ENCODE measurements at places on chromosomes 5 and 9.

- no peak for DNase-seq
Observed at GRCh38 chr5:131536211-131536826, 98.7 kb downstream of the RAPGEF6 start.

GRCh38 chr5:127094161-127094814 lies 21.0 kb upstream of the C5orf63 start:
- no peak for DNase-seq

DNA sequence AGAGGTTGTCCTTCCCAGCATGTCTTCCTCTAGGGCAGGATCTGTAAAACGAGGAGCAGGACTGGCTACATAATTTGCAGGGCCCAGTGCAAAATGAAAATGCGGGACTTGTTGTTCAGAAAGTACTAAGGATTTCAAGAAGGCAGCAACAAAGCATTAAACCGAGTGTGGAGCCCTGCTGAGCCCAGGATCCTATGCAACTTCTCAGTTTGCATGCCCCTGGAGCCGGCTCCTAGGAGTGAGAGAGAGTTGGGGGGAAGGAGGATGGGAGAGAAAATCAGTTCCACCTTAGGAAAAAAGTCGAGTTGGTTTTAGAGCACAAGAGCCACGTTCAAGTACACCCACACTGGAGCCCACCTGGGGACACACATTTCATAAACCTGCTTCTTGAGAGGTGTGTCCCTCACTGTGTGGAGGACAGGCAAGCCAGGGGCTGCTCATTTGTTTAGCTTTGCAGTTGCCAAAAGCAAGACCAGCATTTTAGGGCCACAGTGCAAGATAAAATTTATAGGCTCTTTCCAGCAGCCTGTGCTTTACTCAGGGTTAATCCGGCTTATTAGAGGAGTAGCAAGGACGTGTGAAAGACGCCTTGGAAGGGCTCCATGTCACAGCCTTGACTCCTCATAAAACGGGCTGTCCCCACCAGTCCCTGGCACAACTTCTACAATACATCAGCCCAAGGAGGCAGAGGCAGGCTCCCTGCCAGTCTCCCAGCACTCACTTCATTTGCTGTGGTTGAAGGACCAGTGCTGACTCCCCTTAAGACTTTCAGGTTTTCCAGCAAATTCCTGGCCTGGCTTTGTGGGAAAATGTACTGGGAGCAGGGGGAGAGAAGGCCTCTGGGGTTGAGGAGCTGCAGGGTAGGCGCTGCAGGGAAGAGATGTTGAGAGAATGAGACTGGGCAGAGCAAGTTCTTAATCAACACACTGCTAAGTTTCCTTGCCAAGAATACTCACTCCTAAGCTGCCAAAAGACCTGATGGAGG lies 159.7 kb upstream of the SEMA6A start:
- DNase-seq = no peak

GRCh38 chr9:88077071-88077617 lies 61.1 kb downstream of the SPATA31C2 start:
- DNase-seq = no peak

GRCh38 chr9:106107716-106108115 lies 413.4 kb downstream of the TMEM38B start:
- DNase-seq = no peak

- DNase-seq = no peak
Observed at GRCh38 chr5:144436007-144436406, 265.3 kb downstream of the KCTD16 start.
